Glutamatergic neuron (in vitro differentiated cells): ENCODE measurements at places on chromosomes 5 and 9.

GRCh38 chr5:143010351-143010750 lies 240.2 kb downstream of the ARHGAP26 start:
- DNase-seq: no peak

GRCh38 chr5:65151614-65152013 lies 330.1 kb downstream of the ADAMTS6 start:
- DNase-seq: no peak

GRCh38 chr5:52710972-52711596 lies 76.6 kb upstream of the ITGA1 start:
- no peak for DNase-seq

DNA sequence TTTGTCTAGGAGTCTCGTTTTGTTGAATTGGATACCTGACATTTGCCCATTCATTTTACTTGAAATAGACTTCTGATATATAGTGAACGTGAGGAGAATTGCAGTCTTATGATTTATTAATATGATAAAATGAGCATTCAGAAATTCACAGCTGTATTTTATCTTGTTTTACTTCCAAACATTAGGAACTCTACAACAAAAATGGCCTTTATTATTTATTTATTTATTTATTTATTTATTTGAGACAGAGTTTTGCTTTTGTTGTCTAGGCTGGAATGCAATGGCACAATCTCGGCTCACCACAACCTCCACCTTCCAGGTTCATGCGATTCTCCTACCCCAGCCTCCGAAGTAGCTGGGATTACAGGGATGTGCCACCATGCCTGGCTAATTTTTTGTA lies 61.2 kb downstream of the RAB24 start:
- no peak for DNase-seq

- DNase-seq: no peak
Measured at GRCh38 chr9:72926506-72926905, 26.3 kb downstream of the ALDH1A1 start.

- no peak for DNase-seq
Measured at GRCh38 chr9:34928921-34929320, 29.2 kb upstream of the PHF24 start.

DNA sequence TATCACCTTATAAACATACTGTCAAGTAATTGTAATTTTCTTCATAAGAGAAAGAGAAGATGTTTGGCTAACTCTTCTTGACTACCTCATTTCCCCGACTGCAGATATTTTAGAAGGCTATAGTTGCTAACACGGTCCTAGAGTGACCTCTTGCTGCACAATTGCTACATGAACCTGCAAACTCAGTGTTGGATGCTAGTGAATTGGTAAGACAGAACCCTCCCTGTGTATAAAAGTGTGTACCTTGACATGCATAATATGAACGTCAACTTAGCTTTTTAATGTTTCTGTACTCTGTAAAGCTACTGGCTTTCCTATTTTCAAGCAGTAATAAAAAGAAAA lies 46.7 kb upstream of the CER1 start:
- no peak for DNase-seq

GRCh38 chr9:15513335-15513734 lies 2.6 kb upstream of the PSIP1 start:
- peak; percentile 26 for DNase-seq

DNA sequence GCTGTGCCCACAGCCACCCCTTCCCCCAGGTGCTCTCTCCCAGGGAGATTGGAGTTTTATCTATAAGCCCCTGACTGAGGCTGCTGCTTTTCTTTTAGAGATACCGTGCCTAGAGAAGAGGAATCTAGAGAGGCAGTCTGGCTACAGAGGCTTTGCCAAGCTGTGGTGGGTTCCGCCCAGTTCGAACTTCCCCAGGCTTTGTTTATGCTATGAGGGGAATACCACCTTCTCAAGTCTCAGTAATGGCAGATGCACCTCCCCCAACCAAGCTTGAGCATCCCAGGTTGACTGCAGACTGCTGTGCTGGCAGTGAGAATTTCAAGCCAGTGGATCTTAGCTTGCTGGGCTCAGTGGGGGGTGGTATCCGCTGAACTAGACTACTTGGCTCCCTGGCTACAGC lies 157.4 kb downstream of the CAAP1 start:
- DNase-seq: no peak

DNA sequence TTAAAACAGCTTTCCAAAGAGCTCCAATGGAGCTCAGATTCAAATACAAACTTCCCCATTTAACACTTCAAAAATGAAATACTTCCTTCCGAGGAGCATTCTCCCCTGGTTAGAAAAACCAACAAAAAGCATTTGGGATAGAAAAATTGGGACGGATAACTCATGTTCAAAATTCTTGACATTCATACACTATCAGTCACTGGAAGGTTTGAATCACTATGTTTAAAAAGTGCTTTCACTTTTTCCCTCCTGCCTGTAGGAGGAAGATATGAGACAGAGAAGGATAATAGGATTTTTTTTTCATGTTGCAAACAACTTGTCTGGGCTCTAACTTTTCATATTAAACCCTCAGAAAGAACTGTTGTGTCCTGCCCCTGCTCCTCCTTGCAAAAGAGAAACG lies 412.0 kb downstream of the ACTL7B start:
- no peak for DNase-seq

DNA sequence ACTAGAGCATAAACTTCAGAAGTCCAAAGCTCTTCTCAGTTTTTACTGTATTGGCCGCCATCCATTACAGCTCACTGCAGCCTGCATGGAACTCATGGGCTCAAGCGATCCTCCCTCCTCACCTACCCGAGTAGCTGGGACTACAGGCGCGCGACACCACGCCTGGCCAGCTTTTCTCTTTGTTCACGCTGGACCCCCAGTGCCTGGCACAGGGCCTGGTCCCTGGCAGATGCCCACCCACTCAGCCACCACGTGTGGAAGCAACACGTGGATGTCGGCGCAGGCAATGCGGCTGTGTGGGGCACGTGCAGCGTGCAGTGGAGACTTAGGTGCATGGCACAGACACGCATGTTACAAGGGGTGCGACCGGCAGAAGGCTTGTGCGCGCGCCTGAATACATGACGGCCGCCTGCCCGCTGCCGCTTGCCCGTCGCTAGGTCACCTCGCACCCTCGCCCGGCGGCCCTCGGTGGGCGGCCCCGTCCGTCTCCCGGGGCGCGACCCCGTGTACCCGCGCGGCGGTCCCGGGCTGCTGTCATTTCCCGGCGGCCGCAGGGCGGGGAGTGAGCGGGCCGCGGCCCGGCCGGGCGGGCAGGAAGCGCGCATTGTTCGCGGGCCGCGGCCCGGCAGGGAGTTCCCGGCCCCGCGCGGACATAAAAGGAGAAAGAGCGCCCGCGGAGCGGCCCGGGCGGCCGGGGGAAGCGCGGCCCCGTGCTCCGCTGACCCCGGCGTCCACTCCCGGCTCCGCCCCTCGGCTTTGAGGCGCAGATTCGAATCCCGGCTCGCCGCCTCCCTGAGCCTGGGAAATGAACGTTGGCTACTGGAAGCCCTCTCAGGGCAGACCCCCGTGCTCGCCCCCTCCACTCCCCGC lies 24.1 kb upstream of the PTGS1 start:
- DNase-seq: peak; percentile 51

DNA sequence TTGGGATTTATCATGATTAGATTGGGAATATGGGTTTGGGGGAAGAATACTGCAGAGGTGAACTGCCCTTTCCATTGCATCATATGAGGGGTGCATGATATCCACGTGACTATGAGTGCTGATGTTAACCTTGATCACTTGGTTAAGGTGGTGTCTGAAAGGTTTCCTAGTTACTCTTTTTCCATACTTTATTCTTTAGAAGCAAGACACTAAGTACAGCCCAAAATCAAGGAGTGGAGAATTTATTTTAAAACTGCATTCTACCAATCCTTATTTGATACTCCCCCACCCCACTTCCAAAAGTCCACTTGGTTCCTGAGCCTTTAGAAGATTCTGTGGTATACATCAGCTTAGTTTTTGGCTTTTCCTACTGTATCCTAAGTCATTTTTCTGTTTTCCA lies 20.3 kb upstream of the STOM start:
- DNase-seq: no peak

DNA sequence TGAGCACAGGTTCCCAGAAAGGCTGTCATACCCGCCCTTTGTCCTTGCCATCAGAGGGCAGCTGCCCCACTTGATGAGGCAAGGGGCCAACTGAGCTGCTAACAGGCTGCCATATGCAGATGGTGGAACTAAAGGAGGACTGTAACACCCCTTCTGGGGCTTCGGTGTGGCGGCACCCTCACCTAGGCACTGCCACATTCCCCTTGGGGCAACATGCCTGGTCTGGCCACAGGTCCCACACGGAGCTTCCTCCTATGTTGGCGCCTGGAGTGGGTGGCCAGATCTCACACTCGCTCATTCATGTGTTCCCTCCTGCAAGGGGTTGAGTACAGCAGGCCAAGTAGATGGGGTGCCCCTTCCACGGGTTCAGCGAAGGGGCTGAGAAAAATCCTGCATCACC lies 777.4 kb upstream of the CHD1 start:
- DNase-seq: no peak

GRCh38 chr5:150757087-150757649 lies 1.6 kb downstream of the DCTN4 start:
- no peak for DNase-seq

DNA sequence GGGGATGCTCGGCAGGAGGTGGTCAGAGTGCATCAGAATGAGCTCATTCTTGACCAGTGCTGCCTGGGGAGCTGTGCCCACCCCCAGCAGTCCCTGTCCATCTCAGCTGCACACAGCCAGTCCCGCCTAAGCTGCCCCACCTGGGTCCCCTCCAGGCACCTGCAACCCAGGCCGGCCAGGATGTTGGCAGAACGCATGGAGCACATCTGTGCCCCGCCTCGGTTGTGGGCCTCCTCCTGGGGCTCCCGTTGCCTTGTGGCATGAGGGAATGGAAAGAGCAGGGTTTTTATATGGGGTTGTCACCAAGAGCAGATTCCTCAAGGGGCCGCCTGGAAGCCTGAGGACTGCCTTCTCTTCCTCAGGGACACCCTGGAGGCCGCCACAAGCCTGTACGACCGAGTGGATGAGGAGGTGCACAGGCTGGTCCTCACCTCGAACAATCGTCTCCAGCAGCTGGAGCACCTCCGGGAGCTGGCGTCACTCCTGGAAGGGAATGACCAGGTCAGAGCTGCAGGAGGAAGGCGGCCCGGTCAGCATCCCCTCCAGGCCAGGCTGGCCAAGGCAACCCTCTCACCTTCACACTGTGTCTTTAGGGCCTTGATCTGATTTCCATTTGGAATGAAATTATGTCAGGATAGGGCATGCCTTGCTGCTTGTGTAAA lies 34.8 kb upstream of the LRRC14B start:
- DNase-seq: peak; percentile 12

DNA sequence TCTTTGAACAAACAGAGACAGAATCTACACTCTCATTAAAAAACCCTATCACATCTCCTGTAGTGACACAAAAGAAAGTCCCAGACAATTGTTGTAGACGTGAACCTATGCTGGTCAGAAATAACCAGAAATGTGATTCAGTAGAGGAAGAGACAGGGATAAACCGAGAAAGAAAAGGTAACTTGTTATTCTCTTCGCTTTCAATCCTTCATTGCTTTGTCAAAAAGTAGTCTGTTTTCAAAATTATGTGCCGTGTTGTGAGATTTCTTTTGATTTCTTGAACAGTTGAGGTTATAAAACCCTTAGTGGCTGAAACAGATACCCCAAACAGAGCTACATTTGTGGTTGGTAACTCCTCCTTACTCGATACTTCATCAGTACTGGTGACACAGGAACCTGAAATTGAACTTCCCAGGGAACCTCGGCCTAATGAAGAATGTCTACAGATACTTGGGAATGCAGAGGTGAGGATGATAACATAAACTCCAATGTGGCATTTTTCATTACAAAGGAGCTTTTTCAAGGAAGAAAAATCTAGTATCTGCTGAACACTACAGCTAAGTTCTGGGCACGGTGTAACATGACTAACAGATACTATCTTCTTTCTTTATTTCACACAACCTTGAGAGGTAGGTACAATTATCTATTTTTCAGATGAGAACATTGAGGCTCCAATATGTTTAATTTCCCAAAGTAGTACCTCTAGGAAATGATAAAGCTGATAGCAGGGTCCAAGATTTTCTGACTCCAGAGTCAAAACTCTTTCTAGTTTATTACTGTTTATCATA lies 14.3 kb downstream of the HMGCR start:
- DNase-seq: no peak

GRCh38 chr5:17373814-17374556 lies 124.0 kb upstream of the TAF11L2 start:
- DNase-seq: no peak
